ENCODE measurements at places on chromosomes 12 and 14.
A peak's percentile ranks its signal among the peaks of the same experiment; 100 is the strongest.

- no peak for DNase-seq
These were observed 1.8 kb downstream of the MYH6 start for GRCh38 chr14:23406244-23406643.

DNA sequence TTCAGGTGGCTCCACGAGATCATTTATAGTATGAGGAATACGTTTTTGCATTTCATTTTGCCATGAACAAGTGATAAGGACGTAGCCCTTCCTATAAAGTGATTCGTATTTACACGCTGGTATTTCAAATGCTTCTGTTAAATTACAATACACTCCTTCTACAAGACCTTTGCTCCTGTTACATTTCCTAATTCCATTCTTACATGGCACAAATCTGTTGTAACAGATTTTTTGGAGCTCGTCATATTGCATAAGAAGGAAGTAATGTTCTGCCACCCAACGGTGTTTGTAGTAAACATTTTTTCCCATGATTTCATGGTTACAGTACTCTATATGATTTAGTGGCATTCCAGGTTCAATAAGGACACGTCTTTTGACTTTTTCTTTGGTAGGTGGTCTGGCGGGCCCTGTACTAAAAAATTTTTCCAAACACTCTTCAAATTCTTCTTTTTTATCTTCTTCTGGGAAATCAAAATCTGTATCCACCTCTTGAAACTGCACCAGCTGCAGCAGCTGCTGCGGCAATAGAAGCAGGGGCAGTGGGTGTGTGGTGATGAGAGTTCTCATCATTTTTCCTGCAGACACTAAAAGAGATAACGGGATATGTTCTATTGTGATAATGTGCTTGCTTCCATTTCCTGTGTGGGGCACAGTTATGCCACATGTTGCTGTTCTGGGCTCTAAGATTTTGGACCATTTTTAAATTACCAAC, 4.2 kb downstream of the RNASE9 start:
- DNase-seq, result no peak

GRCh38 chr12:106758349-106759110, 16.0 kb upstream of the RIC8B start:
- no peak for DNase-seq

DNA sequence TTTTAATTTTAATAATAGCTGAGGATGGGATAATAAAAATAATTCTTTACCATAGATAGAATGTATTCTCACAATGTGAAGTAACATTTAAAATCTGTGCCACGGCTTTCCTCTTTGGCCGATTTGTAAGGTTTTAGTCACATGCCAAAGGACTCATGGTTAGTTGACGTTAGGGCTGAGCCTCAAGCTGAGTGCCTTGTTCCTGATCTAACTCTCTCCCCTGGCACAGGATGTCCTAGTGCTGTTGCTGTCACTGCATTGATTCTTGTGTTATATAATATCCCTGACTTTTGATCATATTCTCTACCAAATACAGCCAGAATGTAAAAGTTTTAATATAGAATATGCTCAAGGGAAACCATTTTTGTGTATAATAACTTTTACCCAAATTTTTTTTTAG, 144.3 kb downstream of the PELI2 start:
- no peak for DNase-seq

- peak; percentile 69 for DNase-seq
These were observed 40.1 kb downstream of the VWF start for GRCh38 chr12:6084261-6084968.

GRCh38 chr12:67637718-67638117, 10.8 kb upstream of the DYRK2 start:
- DNase-seq, result no peak

DNA sequence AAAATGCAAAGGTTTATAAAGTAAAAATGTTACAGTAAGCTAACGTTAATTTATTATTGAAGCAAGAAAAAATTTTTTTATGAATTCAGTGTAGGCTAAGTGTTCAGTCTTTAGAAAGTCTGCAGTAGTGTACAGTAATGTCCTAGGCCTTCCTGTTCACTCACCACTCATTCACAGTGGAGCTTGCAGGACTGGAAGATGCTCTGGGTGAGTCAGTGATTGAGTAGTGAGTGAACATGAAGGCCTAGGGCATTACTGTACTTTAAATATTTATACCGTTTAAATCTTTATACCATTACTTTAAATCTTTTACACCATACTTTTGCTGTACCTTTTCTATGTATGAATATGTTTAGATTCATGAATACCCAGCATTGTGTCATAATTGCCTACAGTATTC, 120.3 kb upstream of the SLC38A4 start:
- DNase-seq, result no peak

Measured in AG20443 (cell line).